ENCODE measurements at places on chromosomes 12 and 14.

GRCh38 chr14:105394714-105395537, 3.4 kb upstream of the TEX22 start:
- no peak for DNase-seq

- no peak for DNase-seq
These were observed 98.7 kb downstream of the EML1 start for GRCh38 chr14:99891900-99892299.

GRCh38 chr12:131559517-131560516, 151.1 kb upstream of the SFSWAP start:
- no peak for DNase-seq

- no peak for DNase-seq
These were observed 327.7 kb downstream of the BMP4 start for GRCh38 chr14:53628732-53629430.

- no peak for DNase-seq
These were observed 1397.2 kb downstream of the LRFN5 start for GRCh38 chr14:43003845-43004244.

DNA sequence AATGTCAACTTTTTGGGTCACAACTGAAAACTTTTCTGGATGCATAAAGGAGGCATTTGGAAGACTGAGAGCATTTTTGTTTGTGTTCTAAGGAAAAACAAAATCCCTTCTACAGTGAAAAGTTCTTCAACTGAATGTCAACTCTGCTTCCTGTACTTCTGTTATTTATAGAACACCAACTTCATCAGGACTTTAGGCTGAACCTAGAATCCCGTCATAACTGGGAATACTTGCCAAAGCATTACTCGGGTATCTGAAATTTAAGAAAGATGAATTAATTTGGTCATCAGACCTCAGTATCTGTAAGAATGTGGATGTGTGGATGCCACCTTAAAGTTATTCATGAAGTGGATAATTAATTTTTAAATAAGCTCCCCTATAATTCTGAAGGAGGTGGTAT, 73.2 kb downstream of the FERMT2 start:
- DNase-seq, result no peak

DNA sequence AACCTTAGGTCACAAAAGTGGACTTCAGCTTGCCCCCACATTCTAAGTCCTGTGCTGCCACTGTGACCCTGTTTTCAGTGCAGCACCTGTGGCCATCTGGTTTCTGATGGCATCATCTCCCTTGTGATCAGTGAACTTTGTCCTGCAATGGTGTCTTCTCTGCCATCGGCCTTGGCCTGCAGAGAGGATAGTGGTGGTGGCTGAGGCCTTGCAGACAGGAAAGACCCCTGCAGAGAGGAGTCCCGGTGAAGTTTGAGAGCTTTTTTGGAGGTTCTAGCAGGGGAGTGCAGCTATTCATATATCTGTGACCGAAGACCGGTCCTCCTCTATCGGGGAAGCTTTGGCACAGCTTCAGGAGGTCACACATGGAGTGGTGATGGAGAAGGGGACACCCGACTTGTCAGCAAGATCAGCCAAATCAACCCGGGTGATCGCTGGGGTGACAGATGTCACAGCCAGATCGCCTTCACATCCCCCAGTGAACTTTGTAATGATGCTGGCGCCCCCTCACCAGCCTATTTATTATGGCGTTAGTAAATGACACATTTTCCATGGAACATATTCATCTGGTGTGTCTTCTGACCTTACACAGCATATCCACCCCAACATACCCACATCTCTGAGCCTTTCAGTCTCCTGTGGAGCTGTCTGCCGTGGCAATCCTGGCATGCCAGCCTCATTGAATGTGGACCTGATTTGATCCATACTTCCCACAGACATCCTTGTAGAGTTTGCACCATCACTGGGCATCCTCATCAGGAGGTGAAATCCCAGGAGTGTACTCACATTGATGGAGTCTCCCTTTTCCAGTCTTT, 136.1 kb downstream of the PAPOLA start:
- no peak for DNase-seq

GRCh38 chr12:93323625-93324329, 53.9 kb upstream of the NUDT4 start:
- no peak for DNase-seq

- DNase-seq, result no peak
These were observed 58.3 kb upstream of the NR2C1 start for GRCh38 chr12:95131589-95132340.

DNA sequence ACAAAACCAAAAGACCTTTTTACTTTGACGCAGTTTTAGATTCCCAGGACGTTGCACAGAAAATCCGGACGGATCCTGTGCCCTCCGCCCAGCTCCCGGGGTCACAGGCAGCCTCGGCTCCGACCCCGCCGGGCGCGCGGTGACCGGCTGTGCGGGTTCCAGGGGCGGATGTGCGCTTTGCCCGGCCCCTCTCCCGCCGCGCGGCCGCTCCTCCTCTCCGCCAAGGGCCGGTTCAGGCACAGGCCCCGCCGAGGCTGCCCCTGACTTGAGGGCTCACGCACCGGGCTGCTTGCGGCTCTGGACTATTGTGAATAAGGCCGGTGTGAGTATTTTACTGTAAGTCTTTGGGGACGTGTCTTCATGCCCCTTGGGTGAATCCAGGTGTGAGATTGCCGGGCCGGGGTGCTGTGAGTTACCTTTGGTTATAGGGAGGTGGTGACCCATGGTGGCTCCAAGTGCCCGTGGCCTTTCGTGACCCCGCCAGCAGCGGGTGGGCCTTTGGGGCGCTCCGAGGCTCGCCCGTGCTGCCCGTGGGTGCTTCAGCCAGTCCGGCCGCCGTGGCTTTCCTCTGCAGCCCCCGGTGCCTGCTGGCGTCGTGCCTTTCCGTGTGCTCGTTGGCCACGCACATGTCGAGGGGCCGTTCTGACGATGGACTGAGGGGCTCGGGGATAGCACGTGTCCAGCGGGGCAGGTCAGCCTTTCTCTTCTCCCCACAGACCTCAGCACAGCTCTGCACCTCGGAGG, 45.9 kb downstream of the NOC4L start:
- DNase-seq, result no peak

GRCh38 chr12:121466794-121467637, 67.1 kb downstream of the RNF34 start:
- DNase-seq, result peak; percentile 87

DNA sequence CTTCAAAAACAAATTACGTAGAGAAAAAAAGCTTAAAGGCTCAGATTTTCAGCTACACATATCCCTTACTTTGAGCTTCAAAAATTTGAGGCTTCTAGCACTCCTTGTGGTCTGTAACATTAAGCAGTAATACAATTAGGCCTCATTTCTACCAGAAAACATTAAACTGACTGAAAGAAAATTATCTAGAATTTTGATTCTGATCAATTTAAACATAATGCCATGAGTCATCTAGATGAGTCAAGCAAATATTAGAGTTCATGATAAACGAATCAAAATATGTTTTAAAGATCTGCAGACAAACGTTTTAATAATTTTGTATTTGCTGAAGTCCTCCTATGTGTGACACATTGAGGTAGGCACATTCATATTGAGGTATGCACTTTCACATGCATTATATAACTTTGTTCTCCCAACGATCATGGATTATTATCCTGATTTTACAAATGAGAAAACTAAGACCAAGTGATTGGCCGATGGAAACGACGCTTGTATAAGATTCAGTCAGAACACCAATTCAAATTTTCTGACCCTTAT, 4.3 kb downstream of the OSBPL8 start:
- DNase-seq, result no peak

DNA sequence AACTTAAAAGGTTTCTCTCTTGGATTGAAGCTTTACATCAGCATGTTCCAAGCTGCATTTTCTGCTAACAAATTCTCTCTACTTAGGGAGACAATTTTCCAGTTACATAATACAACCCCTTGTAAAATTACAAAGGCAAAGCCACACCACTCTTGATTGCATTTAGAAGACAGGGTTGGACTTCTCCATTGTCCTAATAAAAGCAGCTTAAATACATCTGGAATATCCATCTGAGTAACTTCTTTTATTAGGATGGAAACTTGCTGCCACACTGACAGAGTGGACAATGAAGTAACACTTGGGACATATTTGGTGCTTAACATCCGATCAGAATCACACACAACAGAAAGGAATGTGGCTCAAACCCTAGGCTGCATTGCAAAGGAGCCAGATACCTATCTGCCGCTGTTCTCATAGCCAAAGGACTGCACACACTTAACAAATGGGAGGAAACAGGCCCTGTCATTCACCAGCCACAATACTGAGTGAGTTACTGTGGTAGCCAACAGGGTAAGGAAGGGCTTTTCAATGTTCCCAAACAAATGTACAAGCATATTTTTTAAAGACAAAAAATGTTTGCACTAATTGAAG, 157.2 kb downstream of the PAX9 start:
- DNase-seq, result no peak

DNA sequence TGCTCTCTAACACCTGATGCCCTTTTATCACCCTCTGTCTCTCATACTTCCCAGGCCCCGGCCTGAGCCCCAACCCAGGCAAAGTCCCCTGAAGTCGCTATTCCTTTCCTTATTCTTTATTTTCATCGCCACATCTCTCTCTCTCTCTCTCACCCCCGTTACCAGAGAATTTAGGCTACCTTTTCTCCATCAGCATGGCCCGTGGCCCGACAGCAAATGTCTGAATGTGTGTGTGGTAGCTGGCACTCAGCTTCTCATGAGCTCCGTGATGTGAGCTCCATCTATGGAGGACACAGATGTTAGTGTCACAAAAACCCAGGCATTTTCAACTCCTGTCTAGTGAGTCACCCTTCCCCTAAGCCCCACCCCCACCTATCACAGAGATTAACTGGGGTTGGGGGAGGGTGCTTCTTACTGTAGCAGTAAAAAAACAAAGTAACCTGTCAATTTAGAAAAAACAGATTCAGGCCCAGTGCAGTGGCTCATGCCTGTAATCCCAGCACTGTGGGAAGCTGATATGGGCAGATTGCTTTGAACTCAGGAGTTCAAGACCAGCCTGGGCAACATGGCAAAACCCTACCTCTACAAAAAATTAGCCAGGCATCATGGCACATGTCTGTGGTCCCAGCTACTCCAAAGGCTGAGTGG, 53.8 kb downstream of the VCPKMT start:
- DNase-seq, result peak; percentile 76

- DNase-seq, result no peak
These were observed 48.2 kb upstream of the DAAM1 start for GRCh38 chr14:59140106-59140843.

GRCh38 chr12:1080520-1081223, 89.6 kb downstream of the ERC1 start:
- DNase-seq, result no peak

DNA sequence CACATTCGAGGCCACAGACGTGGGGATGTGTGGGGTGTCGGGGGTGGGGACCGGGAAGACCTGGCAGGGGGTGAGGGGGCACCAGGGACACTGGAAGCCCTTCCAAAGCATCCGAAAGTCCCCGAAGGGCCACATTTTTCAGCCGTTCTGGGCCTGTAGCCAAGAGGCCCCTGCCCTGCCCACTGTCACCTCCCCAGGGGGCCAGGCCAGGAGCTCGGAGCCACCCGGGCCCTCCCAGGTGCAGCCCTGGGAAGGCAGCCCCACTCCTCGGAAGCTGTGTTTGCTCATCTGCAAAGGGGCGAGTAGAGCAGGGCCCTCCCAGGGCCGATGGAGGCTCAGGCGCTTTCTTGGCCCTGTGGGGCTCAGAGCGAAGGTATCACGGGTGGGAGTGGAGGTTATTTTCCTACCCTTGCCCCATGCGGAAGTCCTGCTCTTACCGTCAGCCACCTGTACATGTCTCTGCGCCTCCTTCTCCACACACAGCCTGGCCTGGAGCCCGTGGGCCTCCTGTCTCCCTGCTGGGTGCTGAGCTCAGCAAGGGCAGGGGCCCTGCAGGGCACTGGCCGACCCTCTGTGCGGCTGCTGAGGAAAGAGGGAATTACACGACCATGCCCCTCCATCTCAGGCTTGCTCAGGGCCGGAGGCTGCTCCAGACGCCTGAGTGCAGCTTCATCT, 27.2 kb downstream of the NOC4L start:
- DNase-seq, result peak; percentile 12

GRCh38 chr14:68756734-68757133, 36.1 kb downstream of the ZFP36L1 start:
- no peak for DNase-seq

DNA sequence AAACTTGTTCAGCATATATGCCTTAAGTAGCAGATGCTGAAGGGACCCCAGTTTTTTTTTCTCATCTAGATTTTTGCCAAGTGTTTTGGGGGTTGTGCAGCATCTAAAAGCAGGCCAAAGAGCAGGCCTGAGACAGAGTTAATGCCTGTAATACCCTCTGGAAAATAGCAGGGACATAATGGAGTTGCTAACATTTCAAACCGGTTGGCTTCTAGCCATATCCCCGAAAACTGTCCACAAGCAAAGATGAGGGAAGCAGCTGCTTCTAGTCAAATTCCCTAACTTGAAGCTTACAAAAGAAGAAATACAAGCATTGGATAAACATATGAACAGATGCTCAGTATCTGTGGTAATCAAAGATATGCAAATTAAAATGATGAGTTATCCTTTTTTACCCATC, 52.1 kb upstream of the AEBP2 start:
- DNase-seq, result no peak

Measured in activated CD8-positive, alpha-beta memory T cell treated with anti-CD3 and anti-CD28 coated beads, Interleukin-2, amount 50 U/mL, for 4 hours (primary cell).